ENCODE measurements at places on chromosomes 6 and 20. TPM values are rescaled to one million over a fixed set of nuclear protein-coding genes. Genes with fewer than 3 reads are reported as not detected.

CTCFL gene
- 0.11 TPM for total RNA-seq

DNA sequence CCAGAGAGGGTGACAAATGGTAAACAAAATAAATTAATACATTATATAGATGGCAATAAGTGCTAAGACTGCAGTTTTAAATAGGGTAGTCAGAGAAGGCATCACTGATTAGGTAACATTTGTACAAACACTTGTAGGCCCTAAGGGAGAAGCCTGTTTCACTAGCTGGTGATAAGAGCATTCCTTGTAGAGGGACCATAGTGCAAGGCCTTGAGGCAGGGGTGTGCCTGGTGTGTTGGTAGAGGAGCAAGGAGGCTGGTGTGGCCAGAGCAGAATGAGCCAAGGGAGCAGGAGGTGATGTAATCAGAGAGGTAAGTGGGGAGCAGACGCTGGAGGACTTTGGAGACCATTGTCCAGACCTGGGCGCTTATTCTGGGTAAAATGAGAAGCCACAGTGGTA is 70.7 kb downstream of the ANKRD6 start:
- H3K4me1 ChIP-seq, result peaks cover 7% of the 10 kb centered on the region
- no peaks in the 10 kb centered on the region for H3K27me3 ChIP-seq
- DNase-seq, result peak; percentile 77
- no peaks in the 10 kb centered on the region for H3K36me3 ChIP-seq
- H3K4me3 ChIP-seq, result no peak overlapping the region

GRCh38 chr6:27642744-27643456 is 170.0 kb upstream of the ZNF184 start:
- no peak overlapping the region for H3K4me3 ChIP-seq
- H3K27ac ChIP-seq, result no peak overlapping the region
- no peaks in the 10 kb centered on the region for H3K4me1 ChIP-seq
- no peak for DNase-seq
- no peaks in the 10 kb centered on the region for H3K36me3 ChIP-seq
- H3K27me3 ChIP-seq, result no peaks in the 10 kb centered on the region

YIPF3 gene
- total RNA-seq, result 166 TPM

GRCh38 chr6:53330137-53330536 is 18.6 kb downstream of the ELOVL5 start:
- no peak for DNase-seq
- H3K27me3 ChIP-seq, result no peaks in the 10 kb centered on the region
- no peak overlapping the region for H3K4me3 ChIP-seq
- H3K36me3 ChIP-seq, result no peaks in the 10 kb centered on the region
